ENCODE measurements at places on chromosomes 1 and 21. TPM values are rescaled to one million over a fixed set of nuclear protein-coding genes. Genes with fewer than 3 reads are reported as not detected.

DNA sequence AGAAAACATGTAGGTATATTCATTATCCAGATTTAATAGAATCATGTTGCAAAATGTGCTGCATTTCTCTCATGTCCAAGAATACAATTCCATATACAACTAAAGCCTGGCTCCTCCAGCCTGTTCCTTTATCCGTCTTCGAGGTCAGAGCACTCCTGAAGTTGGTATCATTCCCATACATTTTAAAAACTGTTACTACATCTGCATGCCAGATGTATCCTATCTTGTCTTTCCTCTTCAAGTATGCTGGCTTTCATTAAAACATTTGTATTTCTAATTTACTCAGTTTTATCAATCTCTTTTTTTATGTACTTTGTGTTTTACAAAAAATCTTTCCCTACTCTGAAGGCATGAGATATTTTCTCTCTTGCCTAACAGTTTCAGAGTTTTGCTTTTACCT is 536.6 kb upstream of the USP24 start:
- no peak overlapping the region for H3K27ac ChIP-seq
- no peaks in the 10 kb centered on the region for H3K4me1 ChIP-seq
- peaks cover 2% of the 10 kb centered on the region for H3K27me3 ChIP-seq

DNA sequence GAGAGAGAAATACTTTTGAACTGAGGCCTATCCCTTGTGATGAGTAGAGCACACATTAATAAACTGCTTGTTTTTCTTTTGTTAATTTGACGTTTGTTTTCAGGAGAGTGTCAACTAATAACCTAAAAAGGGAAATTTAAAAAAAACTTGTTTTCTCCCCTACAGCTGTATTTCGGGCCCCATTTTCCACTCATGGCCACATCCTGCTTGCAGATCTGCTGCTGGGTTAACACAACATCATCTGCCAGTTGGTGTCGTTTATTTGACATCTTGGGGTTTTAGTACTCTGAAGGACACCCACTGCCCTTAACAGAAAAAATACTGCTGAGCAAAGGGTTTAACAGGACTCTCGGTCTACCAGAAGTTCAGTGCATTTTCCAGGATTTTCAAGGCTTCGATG is 848 bp upstream of the PYHIN1 start:
- peak overlapping the region; percentile 61 for H3K27ac ChIP-seq
- no peaks in the 10 kb centered on the region for H3K27me3 ChIP-seq
- H3K4me1 ChIP-seq, result peaks cover 34% of the 10 kb centered on the region

Gene ARTN
- 0.66 TPM for total RNA-seq

Gene OR2T33
- not detected for total RNA-seq

All from naive thymus-derived CD4-positive, alpha-beta T cell (primary cell).